C1 segment of cervical spinal cord (tissue), 14 donors: ENCODE measurements at places on chromosomes 6 and 20.
A peak's percentile ranks its signal among the peaks of the same experiment; 100 is the strongest.

GRCh38 chr6:503610-504362, 112.2 kb downstream of the IRF4 start:
- no peak for DNase-seq

DNA sequence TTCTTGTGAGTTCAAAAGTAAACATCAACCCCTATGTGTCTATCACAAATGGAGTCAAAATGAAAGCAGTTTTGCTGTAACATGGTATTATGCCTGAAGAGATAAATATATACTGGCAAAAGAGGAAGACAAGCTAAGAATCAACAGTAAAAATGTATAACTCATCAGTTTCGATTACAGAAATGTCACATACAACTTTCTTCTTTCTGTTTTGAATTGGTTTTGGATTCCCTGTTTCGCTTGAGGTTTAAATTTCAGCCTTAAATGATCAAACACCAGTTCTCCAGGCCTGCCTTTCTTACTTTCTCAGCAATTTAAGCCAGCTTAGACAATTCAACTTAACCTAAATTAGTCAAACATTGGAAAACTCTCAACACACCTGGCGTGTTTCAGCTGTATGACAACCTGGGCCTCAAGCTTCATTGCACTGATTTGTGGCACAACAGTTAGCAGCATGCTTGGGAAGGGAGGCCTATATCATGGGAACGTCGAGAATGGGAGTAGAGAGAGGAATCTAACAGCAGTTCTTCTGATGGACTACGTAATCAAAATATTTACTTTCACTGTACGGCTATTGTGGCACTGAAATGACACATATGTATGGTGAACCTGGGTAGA, 51.9 kb upstream of the MARCKS start:
- DNase-seq, result no peak

GRCh38 chr6:110041126-110041525, 63.0 kb downstream of the GPR6 start:
- DNase-seq, result no peak

DNA sequence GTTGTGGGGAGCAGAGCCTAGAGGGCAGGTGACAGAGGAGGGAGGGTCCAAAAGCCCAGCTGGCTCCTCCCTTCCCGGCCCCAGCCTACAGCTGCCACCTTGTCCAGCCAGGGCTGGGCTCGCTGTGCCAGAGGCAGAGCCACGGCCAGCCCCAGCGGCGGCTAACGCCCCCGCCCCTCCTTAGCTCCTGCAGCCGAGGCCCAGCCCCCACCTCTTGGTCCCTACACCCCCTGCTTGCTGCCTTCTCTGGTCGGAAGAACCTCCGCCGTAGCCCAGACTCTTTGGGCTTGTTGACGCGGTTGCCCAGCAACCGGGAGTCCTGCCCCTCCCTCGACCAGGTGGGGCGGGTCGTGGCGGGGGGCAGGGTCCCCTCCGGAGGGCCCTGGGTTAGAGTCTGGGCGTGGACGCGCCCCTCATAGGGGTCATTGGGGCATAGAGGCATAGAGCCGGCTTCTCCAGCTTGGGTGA, 521 bp upstream of the LKAAEAR1 start:
- DNase-seq, result no peak

- no peak for DNase-seq
Observed at GRCh38 chr6:73233048-73233447, 7.8 kb upstream of the KHDC1L start.

DNA sequence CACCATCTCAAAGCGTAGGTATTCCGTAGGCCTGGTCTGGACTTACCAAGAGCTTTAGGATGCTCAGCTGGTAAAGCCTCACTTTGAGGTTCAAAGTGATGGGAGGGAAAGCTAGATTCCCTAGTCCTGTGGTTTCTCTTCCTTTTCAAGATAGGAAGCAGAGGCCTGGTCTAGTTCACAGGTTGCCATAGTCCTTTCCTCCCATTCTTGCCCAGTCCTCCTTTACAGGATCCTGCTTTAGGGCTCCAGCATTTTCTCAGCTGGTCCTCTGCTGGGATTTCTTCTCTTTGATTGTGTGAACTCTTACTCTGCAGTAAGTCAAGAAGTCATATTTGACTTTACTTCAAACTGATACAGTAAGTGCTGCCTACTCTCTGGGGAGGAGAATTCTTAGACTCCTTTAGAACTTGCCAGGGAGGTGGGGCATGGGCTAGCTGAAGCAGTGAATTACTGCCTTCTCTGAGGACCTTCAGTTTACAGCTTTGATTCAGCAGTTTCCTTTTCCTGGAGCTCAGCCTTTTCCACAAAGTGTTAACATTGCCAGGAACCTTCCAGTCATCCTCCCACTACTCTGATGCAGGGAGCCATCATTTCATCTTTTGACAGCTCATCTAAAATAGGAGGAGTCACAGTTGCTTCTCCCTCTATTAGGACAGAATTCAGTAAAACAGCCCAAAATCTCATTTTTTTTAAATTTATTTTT, 42.8 kb upstream of the PLCG1 start:
- no peak for DNase-seq

DNA sequence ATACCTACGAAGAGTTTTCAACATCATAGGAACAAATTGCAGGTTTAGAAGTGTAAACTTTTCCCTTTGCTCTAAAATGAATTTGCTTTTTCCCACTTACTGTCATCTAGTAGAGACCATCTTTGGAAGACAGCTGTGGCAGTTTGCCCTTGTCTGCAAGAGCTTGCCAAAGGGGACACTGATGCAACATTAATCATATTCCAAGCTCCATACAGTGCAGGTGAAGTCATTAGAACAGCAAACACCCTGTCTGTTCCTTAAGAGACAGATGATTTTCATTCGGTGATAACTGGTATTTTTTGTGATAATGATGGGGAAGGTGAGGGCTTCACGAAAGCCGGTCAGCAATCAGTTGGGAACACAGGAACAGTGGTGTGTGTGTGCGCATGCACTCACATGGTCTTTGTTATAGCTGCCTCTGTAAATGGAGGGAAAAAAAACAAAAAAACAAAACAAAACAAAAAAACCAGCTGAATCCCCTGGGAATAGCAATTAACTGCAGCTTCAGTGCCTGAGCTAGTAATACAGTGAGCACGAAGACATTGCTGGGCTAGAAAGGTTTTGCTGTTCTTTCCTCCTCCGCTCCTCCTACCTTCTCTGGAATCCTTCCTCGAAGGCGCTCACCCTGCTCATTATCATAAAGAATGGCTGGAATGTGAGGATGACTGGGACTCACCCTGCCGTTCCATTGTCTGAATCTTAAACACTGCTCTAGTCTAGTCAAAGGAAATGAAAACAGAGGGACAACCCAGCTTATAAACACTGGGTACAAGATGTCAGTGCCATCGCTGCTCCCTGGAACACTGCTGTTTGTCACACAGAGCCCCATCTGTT, 35.2 kb upstream of the KIF13A start:
- DNase-seq, result no peak

GRCh38 chr20:63978319-63979228, 868 bp downstream of the SAMD10 start:
- no peak for DNase-seq

DNA sequence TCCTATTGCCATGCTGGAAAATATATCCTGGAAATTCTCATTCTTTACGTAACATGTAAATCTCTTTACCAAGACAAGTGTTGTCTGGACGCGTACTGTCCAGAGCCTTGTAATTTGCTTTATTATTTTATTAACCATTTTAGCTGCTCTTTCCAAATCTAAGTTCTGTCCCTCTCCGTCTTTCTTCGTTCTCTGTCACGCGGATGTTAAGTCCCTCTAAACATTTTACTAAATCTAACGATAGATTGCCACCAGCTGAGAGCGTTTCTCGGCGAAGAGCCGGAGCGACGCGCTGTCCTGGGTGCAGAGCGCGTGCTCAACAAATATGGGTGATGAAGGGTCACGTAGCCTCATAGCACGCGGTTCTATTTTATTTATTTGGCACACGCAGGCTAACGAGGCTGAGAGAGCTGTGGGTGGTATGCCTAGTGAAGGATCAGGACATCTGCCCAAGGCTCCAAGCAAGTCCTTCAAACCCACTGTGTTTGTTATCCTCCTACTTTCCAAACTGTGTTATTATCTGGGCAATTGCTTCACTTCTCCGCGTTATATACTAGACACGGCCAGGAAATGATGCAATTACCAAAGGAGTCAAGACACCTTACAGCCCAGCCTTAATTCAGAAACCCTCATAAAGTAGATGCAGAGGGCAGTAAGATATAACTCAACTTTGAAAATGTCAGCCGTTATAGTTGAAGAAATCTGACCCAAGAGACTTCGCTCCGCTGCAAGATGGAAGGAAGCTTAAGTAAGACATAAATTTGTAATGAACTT, 10.0 kb upstream of the NCOA7 start:
- peak; percentile 51 for DNase-seq

DNA sequence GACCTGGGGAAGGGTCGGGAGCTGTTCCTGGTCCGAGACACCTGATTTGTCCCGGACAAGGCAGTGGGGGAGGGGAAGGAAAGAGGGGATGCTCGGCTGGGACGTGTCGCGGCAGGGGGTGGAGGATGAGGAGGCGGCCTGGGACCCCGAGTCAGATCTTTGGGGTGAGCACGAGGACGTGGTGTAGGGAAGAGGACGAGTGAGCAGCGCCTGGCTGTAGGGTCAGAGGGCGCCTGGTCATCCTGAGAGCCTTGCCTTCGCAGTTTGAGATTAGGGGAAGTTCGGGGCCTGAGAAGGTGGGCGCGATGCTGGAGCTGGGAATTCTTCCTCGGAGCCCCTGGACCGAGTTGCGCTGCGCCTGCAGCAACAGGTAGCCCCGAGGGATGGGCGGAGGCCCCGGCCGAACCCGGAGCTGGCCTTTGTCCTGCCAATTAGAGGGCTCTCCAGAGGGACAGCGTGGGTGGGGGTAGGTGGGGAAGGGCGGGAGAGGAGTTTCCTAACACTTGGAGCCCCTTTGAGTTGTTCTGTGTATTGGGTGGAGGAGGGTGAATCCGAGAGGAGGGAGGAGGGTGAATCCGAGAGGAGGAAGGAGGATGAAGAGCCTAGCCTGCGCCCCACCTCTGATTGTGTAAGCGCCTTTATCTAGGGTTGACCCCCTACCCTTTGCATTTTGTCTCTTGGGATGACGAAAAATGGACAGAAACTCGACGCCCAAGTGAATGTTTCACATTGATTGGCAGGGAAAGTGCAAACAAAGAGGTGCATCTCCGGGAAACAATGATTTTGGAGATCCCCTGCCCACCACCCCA, 72.0 kb downstream of the SOX4 start:
- DNase-seq, result no peak
